ENCODE measurements at places on chromosomes 6 and 20. TPM values are rescaled to one million over a fixed set of nuclear protein-coding genes. Genes with fewer than 3 reads are reported as not detected.

DNA sequence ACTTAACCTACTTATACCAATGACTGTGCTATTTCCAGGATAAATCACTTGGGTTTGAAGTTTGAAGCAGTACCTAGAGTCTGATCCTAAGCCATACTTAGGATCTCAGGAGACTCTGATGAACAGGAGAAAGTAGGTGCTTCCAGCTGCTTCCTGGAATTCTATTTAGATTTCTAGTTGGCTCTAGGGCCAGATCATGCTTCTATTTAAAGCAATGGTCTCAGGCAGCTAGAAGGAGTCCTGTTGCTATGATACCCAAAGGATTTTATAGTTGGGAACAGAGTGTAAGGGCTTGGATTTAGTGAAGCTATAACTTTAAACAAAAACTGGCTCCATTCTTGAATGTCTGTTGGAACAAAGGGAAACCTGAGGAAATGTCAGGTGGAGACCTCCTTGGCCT, 52.4 kb upstream of the TINAG start:
- DNase-seq = no peak

- no peak for DNase-seq
These were observed 130.3 kb upstream of the SASH1 start for GRCh38 chr6:148212366-148212765.

DNA sequence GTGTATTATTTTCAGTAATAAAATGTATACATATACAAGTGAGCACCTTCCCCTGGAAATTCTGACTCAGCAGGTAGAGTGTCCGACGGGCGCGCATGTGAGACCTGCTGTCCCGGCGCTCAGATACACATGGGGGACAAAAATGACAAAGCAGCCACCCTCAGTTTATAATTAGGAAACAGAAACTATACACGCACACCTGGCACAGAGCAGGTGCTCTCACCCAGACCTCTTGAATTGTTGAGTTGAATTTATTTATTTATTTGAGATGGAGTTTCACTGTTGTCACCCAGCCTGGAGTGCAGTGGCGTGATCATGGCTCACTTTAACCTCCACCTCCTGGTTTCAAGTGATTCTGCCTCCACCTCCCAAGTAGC, 180.4 kb downstream of the ZDHHC14 start:
- DNase-seq = no peak

DNA sequence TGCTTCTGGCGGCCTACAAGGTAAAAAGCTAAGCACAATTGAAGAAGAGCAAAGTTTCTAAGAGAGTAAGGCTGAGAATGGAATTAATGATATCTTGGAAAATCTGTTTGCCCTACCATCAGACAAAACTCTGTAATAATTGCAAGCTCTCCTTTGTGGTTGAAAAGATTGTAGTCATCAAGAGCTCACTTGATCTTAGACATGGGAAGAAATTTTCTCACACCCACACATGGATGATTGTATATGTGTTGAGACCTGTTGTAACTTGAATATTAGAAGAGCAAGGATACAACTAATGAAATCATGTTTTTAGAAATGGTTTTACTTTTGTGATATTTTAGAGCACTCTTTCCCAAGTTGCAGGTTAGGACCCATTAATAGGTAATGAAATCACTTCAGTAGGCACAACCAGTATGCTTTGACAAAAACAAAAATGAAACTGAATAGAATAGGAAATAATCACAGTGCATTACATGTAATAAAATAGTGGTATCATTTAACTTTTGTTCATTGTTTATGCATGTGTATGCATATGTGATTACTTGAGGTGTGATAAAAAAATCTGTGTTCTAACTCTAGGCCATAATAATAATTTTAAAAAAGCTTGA, 14.0 kb downstream of the DCBLD1 start:
- no peak for DNase-seq

HAO1 gene
- total RNA-seq = 0.13 TPM

CGA gene
- total RNA-seq = not detected

GGTLC1 gene
- total RNA-seq = 0.18 TPM

C4B gene
- total RNA-seq = 8.8 TPM

Data from Panc1 (cell line).